ENCODE measurements at places on chromosomes 2 and 18.

DNA sequence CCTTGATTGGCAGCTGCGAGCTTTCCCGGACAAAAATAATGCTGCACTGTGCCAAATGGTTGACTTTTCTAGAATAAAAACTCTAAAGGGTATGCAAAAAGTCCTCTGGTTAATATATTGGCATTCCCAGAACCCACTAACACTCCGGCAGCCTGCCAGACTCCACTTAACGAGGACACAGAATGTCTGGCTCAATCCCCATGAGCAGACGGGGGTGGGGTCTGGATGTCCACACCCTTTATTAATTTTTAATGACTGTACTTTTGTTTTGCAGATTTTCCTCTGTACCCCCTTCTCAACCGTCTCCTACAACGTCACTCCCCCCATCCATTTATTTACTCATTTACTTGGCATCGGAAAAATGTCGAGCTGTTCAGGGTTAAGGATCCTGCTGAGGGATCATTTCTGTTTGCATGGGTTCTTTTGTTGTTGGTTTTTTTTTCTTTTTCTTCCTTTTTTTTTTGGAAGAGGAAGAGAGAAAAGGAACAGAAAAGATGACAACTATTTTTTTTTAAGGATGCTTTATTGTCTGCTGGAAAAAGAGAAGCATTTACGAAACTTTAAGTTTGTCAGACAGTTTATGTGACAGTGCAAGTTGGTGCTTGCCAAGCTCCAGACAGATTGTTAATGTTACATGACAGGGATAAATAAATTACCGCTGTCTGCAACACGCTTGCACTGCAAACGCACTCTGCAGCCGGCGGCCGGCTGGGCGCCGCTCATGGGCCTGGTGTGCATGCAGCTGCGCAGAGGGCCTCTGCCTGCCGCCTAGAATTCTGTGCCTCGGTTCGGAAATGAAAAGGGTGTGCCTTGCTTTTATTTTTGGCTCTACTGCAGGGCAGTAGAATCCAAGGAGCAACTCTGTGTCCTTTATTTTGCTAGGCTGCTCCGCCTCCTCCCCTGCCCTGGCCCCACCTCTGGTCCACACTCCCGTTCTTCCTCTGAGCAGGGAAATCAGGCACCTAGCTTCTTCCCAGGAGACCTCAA is 3.6 kb downstream of the LDLRAD4 start:
- peak; percentile 61 for DNase-seq

DNA sequence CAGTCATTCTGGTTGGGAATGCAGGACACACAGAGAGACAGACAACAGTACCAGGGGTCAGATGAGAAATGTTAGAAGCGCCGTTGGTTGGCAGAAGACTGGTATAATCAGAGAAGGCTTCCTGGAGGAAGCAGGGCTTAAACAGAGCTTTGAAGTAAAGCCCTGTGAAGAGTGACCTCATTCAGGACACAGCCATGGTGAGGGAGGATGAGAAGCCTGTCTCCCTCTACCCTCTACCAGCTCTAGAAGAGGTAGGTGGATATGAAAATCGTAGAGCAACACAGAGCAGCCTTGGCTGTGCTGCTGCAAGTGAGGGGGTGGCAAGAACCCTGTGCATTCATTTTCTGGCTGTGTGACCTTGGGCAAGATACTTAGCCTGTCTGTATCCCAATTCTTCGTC is 14.2 kb downstream of the TET3 start:
- no peak for DNase-seq

DNA sequence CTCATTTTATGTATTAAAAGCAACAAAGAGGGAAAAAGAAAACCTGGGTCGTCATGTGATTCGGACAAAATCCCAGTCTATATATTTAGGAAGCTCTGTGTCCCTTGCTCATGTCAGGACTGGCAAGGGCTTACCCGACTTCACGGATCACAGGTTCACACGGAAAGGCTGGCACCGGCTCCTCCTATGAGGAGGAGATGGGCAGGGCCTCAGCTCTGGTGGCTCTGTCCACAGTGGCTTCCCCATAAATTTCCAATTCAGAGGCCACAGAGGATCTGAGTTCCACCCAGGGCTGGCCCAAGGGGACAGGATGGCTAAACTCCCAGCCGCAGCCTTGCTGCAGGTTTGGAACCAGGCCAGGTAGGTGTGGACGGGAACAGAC is 186.8 kb downstream of the BCL2 start:
- DNase-seq: no peak

- peak; percentile 97 for DNase-seq
Observed at GRCh38 chr2:18910843-18911242, 321.5 kb upstream of the NT5C1B start.

DNA sequence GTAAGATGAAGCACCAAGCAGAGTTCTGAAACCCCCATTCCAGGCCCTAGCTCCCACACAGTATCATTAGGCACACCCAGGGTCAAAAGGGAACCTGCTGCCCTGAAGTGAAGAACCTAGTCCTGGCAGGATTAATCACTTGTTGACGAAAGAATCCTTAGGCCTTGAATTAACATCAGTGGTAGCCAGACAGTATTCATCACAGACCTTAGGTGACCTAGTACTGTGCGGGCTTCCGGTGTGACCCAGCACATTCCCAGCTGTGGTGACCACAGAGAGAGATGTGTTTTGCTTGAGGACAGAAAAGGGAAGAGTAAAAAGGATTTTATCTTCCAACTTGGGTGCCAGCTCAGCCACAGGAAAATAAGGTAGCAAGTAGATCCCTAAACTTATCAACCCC is 1071.4 kb upstream of the FAM98A start:
- DNase-seq: no peak

Data from EH (cell line).